Stimulated activated naive CD8-positive, alpha-beta T cell treated with anti-CD3 and anti-CD28 coated beads, Interleukin-15, Interleukin-2, amounts not matched to agents 100 U/mL and 50 U/mL, for 24 hours (primary cell): ENCODE measurements at places on chromosomes 4 and X.

- DNase-seq, result no peak
Observed at GRCh38 chr4:26173619-26174018, 147.2 kb upstream of the RBPJ start.

- DNase-seq, result no peak
Observed at GRCh38 chrX:57104406-57104805, 16.9 kb downstream of the SPIN2B start.

DNA sequence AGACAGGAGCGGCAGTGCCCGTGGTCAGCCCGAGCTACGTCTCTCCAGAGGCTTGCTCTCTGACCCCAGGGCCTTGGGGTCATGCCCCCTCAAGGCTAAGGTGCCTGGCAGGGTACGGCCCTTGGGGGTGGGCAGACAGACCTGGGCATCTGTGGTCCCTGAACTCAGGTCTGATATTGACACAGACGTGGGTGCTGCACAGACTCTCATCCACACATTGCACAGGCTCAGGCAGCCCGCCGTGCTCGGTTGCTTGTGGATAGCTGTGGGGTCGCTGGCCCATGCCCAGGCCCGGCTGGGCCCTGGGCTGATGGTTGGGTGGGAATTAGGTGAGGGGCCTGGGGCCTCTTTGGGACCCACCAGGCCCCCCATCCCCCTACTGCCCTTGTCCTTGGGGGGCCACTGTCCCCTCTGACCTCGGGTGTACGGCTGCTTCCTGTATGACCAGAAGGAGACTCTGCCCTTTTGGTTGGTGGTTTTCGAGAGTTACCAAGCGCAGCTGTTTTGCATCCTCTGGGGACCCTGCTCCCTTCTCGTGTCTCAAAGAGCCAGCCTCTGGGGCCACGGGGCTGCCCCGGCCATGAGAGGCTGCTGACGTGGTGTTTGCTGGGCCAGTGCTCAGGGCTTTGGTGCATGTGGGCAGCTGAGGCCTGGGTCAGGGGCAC, 10.1 kb downstream of the FGFRL1 start:
- no peak for DNase-seq

GRCh38 chrX:48694776-48695533, 1.6 kb upstream of the SUV39H1 start:
- DNase-seq, result no peak

GRCh38 chrX:152138388-152138784, at the start of gene MAGEA10:
MAGEA10 (minus strand) TSS chrX:152138577; CDS start chrX:152135620, 2,957 bp downstream.
- DNase-seq, result no peak

GRCh38 chr4:174789657-174790056, 39.4 kb downstream of the GLRA3 start:
- no peak for DNase-seq

- no peak for DNase-seq
Observed at GRCh38 chrX:152943826-152944225, 46.0 kb downstream of the ZNF185 start.

DNA sequence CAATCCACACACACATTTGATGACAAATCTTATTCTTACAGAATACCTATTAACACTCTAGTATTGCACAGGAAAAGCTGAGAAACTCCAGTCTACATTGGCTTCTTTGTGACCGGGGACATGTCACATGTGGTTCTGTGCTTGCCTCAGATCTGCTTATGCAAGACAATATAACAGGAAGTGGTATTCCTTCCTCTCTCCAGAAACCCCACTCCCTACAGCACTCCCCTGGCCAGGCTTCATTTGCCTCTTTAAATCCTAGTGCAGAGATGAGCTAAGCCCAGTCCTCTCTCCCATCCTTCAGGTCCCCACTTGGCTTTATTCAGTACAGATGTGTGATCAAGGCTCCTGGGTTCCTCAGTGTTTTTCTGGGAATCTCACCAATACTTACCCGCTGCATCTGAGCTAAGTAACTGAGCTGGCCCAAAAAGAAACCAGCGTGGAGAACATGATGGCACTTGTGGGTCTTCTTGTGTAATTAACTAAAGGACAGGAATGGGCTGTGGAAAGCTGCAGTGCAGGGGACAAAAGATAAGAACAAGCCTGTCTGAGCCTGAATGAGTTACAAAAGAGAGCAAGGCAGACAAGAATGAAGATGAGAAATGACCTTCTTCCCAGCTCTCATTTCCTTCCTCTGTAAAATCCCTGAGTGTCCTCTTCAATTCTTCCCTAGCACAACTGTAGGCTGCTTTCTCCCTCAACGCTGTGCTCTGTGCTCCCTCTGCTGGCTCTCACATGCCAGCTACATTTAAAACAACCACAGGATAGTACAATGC, 105.6 kb downstream of the HNRNPD start:
- DNase-seq, result peak; percentile 41

- DNase-seq, result no peak
Observed at GRCh38 chrX:37818031-37818430, 29.3 kb downstream of the DYNLT3 start.

- DNase-seq, result no peak
Observed at GRCh38 chrX:1853916-1854315, 239.1 kb downstream of the ASMT start.

DNA sequence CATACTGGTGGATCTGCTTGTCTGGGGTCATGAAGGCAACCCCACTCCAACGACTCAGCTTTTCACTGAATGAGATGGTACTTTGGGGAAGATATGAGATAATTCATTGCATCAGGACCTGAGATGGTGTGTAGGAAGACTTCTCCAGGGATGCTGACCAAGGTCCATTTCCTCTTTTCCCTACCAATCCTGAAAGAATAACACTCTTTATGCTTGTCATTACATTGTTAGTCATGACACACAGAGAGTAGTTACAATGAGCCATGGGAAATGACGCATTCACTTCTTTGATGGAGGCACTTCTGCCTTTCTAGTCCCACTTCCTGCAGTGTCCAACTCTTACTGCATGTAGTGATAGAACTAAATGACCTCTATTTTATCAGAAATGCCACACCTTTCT, 58.6 kb downstream of the AREG start:
- no peak for DNase-seq

DNA sequence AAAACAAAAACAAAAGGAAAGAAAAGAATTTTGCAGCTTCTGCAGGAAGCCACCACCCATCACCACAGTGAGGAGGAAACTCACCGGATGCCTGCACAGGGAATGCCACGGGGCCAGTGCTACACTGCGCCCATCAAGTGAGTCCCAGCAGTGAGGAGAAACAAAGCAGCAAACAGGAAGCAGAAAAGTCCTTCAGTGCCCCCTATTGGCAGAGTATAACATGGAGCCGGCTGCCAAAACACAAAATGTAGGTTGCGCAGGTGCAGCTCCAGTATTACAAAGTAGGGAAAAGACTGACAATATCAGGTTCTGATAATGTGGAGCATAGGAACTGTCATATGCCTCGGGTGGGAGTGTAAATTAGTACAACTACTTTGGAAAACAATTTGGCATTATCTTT, 23.3 kb upstream of the SCML2 start:
- DNase-seq, result peak; percentile 12

- DNase-seq, result no peak
Observed at GRCh38 chr4:56879996-56880395, 27.7 kb upstream of the REST start.

DNA sequence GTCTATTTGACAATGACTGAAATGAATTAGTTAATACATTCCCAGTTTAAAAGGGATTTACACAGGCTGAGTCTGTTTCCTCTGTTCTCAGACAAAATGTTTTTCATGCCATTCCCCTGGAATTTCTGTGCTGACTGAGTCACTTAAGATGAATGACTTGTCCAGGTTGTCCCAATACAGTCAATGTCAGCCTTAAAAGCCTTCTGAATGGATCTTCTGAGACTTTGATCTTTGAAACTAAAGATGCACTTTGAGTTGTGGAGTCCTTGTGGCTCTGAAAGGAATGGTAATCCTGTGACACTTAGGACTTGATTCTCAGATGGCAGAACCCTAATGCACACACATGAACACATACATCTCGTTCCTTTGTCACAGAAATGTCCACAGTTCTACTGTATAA, 622.2 kb upstream of the GRID2 start:
- no peak for DNase-seq

DNA sequence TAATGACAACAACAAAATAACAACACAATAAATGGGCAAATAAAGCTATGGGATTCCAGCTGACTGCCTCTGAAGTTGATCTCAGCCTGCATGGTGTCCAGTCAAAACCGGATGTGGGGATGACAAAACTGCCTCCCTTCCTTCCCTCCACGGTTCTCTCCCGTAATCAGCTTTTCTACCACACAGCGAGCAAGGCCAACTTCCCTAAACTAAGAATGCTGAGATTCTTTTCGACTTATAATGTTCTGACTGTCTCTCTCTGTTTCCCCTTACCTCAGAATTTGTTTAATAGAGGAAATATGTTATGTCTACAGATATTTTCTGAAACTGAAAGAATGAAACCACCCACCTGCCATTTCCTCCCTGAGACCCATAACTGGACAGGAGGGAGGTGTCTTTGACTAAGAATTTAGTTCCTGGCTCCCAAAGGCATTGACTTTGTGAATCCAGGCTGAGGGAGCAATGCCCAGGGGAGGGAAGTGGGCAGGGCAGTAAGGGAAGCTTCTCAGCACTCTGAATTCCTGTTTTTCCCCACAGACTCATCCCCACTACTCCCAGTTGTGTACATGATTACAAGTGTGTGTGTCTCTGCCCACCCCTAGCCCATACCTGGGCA, 1.0 kb upstream of the TLR1 start:
- DNase-seq, result peak; percentile 42

DNA sequence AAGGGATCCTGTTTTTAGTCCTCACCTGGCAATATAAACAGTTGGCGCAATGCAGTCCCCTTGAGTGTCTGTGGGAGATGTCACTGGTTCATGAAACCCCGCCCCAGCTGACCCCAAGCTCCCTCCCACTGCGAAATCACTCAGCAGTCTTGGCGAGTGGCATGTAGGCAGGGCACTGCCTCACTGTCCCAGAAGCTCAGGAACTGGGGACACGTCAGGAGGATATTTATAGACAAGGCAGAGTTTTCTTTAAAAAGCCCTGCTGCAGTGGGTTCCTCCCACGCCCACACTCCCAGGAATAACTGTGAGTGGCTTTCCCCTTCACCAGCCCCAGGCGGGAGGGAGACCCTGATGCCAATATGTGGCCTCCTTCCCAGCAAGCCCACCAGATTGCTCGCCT, 44.3 kb upstream of the PPP2R2C start:
- no peak for DNase-seq

- DNase-seq, result no peak
Observed at GRCh38 chr4:39855909-39856512, 121.7 kb downstream of the PDS5A start.

GRCh38 chr4:134663742-134664141, 462.2 kb upstream of the PABPC4L start:
- no peak for DNase-seq

GRCh38 chrX:103861200-103861599, 29.1 kb upstream of the RAB9B start:
- no peak for DNase-seq

GRCh38 chr4:4182835-4183568, 43.7 kb downstream of the OTOP1 start:
- peak; percentile 37 for DNase-seq

- no peak for DNase-seq
Observed at GRCh38 chrX:103212749-103213457, 2.0 kb upstream of the BEX4 start.

- no peak for DNase-seq
Observed at GRCh38 chr4:152308951-152309350, 226.9 kb downstream of the FBXW7 start.

- no peak for DNase-seq
Observed at GRCh38 chr4:155241664-155242063, 33.2 kb downstream of the NPY2R start.

GRCh38 chrX:21940356-21940829, at the start of gene SMS:
SMS (plus strand) TSS chrX:21940709; CDS start chrX:21940825, 116 bp downstream.
- DNase-seq, result peak; percentile 74

DNA sequence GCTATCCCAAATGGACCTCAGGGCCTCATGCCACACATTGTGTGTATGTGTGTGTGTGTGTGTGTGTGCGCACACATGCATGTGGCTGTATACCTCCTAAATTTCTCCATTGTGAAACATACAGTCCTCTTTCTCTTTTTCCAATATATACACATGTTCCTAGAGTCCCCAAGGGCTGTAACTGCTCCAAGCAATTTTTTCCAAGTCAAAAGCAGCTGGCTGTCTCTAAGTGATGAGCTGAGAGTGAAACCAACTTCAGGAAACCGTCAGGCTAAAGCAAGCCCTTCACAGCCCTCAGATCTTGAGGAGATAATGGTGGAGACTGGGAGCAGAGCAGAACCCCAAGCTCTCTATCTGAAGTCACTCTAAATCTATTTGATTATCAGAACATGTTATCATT, 496.1 kb upstream of the DIPK2B start:
- no peak for DNase-seq

GRCh38 chr4:88178626-88179231, 20.3 kb upstream of the ABCG2 start:
- no peak for DNase-seq

GRCh38 chrX:153723351-153724251, 586 bp downstream of the BCAP31 start:
- DNase-seq, result peak; percentile 65

- DNase-seq, result no peak
Observed at GRCh38 chr4:4519297-4519894, 22.5 kb downstream of the STX18 start.

DNA sequence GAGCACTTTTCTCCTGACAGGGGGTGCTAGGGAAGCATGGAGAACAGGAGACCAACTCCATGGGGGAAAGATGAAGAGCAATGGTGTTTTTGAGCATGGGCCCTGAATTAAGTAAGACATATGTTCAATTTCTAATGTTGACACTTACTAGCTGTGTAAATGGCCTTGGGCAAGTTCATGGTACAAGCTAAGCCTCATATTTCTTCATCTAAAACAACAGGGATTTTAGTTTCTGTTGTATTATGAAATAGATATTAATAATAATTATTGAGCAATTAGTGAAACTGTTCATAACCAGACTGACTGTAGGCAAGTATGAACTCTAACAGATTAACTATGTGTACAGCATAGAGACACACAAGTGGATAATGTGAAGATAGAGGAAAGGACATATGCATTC, 515.0 kb upstream of the FAT1 start:
- DNase-seq, result no peak

DNA sequence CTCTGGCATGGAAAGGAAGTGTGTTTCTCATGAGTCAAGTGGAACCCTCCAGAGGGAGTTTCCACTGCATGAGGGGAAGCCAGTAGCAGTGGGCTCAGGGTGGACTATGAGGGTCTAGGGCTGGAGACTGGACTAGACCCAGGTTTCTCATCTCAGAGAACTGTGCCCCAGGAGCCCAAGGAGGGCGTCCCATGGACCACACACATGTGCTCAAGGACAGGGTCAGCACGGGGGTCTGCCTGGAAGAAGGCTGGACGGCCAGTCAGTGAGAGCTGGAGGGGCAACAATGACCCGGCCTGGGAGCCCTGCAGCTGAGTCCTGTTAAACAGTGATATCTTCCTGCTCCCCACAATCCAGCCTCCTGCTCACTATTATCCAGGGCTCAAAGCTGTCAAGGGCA, 5.8 kb upstream of the CTSO start:
- DNase-seq, result no peak
